D341Med (cell line): ENCODE measurements at places on chromosomes 7 and 10.

DNA sequence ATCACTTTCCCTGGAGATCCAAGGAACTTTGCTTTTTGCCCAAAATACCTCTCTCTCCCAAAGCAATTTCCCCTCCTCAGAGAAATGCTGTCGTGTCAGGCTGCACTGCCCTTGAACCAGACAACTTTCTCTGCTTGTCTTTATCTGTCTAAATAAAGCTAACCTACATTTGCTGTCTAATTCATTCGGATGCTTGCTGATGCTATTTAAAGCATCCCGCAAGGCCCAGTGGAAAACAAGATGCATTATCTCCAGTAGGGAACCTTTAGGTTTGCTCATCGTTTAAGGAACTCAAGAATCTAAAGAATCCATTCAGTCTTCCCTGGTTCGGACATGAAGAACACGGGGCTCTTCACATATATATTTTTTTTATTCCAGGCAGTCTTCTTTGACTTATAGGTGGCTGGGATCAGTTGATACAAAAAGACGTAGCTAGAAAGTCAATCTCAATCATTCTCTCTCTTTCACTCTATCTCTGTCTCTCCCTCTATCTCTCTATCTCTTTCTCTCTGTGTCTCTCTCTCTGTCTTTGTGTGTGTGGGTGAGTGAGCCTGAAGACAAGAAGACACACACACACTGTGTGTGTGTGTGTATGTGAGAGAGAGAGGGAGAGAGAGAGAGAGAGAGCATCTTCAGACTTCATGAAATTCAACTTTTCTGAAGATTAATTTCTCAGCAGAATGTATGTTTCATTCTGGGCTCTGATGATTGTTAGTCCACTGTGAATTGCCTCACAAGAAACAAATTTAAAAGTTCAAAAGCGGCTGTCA lies 92.8 kb upstream of the MKLN1 start:
- DNase-seq, result no peak

DNA sequence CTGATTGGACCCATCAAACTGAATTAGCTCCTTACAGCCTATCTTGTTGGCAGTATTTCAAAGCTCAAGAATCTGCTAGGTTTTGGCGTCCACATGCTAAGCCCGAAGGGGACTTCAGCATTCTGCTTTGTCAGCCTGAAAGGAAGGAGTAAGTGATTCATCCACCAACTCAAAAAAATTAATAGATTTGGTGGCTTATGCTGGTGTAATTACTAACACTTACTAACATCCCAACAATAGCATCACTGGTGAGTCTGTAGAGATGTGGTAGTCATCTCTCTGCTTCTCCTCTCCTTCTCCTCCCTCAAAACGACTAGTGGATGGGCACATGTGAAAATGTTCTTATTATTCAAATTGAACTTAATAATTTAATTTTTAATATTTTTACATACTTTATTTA lies 53.8 kb upstream of the EGR2 start:
- no peak for DNase-seq

DNA sequence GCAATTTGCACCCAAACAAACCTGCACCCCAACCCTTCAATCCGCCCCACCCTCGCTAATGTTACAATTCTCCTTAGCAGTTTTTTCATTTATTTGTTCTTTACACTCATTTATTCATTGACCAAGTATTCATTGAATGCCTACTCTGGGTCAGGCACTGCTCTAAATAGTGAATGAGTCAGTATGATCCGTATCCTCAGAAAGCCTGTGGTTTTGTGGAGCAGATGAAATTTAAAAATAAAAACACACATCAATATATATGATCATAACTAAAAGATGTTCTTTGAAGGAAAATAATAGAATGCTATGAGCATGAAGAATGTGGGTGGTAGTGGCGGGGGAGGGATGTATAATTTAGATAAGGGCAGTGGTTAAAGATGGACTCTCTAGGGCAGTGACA lies 13.3 kb downstream of the IFIT5 start:
- DNase-seq, result no peak

DNA sequence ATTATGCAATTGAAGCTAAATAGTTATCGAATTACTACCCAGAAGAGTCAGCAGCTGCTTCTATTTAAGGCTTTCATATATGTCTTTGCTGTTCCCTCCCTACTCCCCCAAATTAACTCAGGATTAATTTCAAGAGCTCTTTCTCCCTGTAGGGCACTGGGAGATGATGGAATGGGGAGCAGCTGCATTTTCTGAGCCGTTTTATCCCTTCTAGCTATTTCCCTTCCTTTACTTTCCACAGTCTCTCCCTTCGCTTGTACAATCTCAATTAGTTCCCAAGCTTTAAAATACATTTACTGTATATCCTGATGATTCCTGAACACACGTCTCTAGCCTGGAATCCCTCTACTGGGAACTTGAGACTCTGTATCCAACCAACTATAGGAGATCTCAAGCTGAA lies 19.8 kb upstream of the TSPAN12 start:
- no peak for DNase-seq

GRCh38 chr10:31413325-31413724 lies 94.3 kb downstream of the ZEB1 start:
- DNase-seq, result no peak

- DNase-seq, result no peak
Observed at GRCh38 chr7:28528899-28529298, 116.6 kb downstream of the CREB5 start.

DNA sequence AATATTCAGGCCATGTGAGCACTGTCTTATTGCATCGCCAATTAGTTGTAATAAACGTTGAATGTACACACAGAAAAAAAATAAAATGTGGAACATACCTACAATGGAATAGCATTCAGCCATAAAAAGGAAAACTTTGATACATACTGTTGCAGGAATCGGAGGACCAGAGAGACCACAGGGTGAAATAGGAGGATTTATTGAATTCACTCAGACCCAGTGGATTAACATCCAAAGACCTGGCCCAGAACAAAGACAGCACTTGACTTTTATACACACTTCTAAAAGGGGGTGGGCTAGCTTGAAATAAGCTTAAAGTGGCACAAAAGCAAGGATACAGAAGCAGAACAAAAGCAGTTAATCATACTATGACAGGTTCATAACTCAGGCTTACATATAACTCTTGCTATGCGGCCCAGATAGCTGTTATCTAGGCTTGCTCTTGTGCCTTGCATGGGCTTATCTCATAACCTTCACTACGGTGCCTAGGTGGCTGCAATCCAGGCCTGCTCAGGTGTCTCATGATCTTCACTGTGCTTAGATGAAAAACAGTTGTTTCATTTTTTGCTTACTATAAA lies 292.2 kb upstream of the TAC1 start:
- no peak for DNase-seq

DNA sequence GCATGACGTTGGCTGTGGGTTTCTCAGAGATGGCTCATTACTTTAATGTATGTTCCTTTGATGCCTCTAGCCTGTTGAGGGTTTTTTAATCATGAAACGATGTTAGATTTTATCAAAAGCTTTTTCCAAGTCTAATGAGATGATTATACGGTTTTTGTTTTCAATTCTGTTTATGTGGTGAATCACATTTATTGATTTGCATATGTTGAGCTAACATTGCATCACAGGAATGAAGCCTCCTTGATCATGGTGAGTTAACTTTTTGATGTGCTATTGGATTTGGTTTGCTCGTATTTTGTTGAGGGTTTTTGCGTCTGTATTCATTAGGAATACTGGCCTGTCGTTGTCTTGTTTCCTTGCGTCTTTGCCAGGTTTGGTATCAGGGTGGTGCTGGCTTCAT lies 52.3 kb upstream of the PTPN12 start:
- no peak for DNase-seq

DNA sequence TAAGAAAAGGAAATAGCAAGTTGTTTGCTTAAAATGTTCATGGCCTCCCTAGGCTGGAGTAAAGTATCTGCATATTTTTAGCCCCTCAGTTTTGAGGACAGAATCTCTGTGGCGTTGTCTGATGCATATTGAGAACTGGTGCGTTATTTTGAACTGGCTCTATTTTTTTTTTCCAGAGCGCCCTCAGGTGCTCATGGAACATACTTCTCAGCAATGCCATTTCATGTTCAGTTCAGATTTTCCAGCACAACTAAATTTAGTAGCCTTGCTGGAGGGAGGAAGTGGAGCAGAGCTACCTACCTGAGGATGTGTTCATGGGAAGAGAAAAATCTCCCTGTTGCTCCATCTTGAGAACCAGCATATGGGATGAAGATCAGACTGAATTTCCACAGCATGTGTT lies 870.5 kb downstream of the LRMDA start:
- DNase-seq, result no peak

GRCh38 chr10:84665883-84666463 lies 337.6 kb downstream of the CCSER2 start:
- peak; percentile 38 for DNase-seq

DNA sequence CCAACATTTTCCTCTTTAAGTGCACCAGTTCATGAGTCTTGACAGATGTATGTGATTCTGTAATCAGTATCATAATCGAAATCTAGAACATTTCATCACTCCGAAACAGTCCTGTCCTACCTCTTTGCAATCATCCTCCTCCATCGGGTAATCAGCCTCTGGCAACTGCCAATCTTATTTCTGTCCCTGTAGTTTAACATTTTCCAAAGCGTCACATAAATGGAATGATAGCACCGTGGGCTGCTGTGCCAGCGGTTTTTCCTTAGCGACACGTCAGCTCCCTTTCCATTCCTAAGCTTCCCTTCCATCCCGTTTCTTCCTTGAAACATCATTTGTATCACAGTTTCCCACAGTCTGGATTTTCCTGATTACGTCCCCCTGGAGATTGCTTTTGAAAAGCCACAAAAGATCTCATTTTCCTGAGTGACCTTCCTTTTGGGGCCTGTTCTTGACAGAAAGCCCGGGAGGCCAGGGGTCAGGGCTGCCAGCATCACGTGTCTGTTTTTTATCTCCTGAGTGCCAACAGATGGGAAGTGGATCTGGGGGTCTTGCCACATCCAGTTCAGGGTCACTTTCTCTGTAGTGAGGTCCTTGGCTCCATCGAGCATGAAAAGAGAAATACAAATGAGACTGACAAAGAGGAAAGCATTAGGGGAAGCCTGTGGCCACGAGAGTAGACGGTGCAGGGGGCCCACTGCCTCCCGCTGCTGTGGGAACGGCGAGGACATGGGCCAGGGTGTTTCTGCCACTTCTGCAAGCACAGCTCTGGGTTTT lies 31.6 kb downstream of the TMEM120A start:
- DNase-seq, result no peak

GRCh38 chr10:43371418-43371817 lies at the start of gene FXYD4:
Gene FXYD4 (plus strand): TSS chr10:43371636. CDS start chr10:43373747, 2,111 bp downstream.
- DNase-seq, result peak; percentile 47

DNA sequence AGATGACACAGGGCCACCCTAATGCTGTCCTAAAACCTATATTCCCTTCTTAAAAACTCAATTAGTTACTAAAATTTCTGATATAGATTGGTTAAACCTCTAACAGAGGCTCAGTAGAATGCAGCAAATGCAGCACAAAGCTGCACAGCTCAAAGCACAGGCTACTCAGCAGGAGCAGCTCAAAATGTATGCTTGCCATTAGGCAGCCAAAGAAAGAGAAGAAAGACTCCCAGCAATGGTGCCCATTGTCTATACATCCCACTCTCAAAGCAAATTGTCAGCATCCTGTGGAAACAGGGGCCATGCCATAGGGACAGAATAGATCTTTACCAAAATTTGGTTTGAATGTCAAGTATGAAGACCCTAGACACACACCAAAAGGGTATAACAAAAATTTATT lies 73.5 kb downstream of the TFPI2 start:
- no peak for DNase-seq

DNA sequence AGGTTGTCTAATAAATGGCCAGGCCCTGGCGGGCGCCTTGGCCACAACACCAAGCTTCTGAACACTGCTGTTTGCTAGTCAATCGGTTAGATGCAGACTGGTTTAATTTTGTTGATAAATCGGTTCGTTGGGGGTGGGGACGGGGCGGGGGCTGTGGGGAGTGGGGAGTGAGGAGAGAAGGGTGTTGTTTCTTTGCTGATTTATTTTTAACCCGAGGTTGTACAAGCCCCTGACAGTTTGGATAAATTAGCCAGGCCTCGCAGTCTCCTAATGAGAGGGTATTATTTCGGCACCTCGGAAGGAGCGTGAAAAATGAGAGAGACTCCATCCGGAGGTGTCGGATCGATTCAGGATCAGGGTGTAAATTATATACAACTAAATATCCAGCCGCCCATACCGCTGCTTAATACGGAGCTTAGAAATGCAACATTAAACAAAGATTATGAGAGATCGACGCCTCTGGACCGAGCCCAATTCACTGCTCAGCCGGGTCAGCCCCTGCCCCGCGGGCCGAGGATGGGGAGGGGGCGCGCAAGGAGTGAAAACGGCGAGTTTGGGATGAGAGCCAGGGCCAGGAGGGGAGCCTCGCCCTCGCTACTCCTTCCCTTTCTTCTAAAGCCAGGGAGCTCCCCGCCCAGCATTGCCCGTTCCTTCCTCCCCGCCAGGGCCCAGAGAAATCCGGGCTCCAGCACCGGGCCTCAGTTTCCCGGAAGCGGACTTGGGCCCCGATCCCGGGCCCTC lies 8.0 kb downstream of the UNCX start:
- DNase-seq, result no peak

GRCh38 chr7:84291756-84292155 lies 97.2 kb upstream of the SEMA3A start:
- DNase-seq, result no peak

DNA sequence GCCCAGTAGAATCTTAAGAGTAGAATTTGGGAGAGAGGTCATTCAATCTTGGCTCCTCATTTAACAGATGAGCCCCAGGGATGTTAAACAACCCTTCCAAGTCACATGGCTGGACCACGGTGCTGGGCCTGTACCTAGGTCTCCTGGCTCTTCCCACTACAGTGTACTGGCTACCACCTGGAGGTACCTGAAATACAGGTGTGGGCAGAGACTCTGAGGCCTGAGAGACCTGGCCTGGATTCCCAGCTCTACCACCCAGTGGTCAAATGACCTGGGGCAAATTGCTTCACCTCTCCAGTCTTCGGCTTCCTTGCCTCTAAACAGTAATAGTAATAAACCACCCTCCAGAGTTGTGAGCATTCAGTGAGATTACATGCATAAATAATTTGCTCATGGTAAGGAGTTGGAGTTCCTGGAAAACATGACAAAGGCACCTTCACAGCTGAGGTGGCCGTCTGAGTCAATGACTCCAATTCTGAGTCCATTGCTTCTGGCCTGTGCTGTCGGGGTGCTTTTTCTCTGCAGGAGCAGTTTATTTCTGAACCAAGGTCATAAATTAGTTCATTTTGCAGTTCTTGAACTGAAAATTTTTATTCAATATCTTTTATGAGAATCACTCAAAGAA lies 2.7 kb downstream of the GOT1 start:
- no peak for DNase-seq

DNA sequence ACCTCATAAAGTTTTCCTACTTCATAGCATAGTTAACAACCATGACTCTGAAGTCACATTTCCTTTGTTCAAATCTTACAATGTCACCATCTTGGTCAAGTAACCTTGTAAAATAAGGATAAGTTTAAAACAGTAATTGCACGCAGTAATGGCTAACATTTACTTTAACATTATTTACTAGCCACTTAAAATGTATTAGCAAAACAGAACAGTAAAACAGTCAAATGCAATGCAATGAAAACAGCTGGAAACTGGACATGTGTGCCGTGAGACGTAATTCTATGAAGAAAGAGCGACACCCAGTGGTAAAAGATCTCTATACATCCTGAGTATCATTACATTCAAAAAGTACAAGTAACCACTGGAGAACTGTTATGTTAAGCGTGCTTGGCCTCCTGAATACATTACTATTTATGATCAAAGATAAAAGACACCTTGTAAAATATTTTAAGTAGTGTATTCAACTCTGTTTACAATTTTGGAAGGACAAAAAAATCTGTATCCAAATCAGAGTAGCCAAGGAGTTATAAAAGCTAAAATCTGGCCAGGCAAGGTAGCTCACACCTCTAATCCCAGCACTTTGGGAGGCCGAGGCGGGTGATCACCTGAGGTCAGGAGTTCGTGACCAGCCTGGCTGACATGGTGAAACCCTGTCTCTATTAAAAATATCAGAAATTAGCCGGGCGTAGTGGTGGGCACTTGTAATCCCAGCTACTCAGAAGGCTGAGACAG lies 27.2 kb downstream of the ATE1 start:
- DNase-seq, result peak; percentile 37
